ENCODE measurements at places on chromosomes 3 and 15. TPM values are rescaled to one million over a fixed set of nuclear protein-coding genes. Genes with fewer than 3 reads are reported as not detected.

Gene SOX14
- not detected for total RNA-seq

Gene TMEM44
- total RNA-seq = 8.1 TPM

Gene UMPS
- 33.4 TPM for total RNA-seq

Gene RETNLB
- not detected for total RNA-seq

Gene DISP2
- 1.5 TPM for total RNA-seq

Gene PLA2G4E
- not detected for total RNA-seq

DNA sequence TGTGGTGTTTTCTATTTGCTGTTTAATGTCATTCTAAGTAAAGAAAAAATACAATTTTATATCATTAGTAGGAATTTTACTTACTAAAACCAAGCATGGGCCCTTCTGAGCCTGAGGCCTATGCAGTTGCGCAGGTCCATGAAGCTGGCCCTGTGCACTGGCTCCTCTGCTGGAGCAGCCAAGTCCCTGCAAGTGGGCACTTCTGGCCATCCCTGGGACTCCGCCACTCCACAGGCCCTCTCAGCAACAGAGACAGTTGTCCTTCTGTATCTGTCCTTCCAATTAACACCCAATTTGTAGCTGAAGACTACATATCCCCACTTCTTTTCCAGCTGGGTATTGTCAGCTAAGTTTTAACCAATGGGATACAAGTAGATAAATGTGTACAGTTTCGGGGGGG, 49.9 kb upstream of the RYK start:
- no peak overlapping the region for H3K27ac ChIP-seq
- H3K4me1 ChIP-seq = peaks cover 1% of the 10 kb centered on the region
- H3K36me3 ChIP-seq = peaks cover 3% of the 10 kb centered on the region
- no peak overlapping the region for H3K4me3 ChIP-seq

GRCh38 chr3:84136425-84136824, 822.4 kb upstream of the CADM2 start:
- H3K4me1 ChIP-seq = no peaks in the 10 kb centered on the region
- H3K27ac ChIP-seq = no peak overlapping the region
- H3K4me3 ChIP-seq = no peak overlapping the region
- no peaks in the 10 kb centered on the region for H3K27me3 ChIP-seq

DNA sequence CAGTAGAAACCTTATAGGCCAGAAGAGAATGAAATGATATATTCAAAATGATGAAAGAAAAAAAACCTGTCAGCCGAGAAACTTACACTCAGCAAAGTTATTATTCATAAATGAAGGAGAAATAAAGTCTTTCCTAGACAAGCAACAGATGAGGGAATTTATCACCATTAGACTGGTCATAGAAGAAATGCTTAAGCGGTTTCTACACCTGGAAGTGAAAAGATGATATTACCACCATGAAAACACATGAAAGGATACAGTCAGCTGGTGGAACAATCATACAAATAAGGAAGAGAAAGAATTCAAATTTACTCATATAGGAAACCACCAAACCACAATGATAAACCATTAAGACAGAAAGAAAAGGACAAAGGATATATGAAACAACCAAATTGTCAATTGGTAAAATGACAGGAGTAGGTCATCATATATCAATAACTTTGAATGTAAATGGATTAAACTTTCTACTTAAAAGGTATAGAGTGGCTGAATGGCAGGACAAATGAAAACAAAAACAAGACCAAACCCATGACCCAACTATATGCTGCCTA, 29.9 kb upstream of the PRR23C start:
- H3K27me3 ChIP-seq = peaks cover 2% of the 10 kb centered on the region
- H3K36me3 ChIP-seq = no peaks in the 10 kb centered on the region

GRCh38 chr15:62109982-62110851, 43.4 kb downstream of the C2CD4A start:
- H3K4me3 ChIP-seq = no peak overlapping the region
- DNase-seq = no peak
- no peaks in the 10 kb centered on the region for H3K4me1 ChIP-seq
- H3K27me3 ChIP-seq = peaks cover 14% of the 10 kb centered on the region
- no peaks in the 10 kb centered on the region for H3K36me3 ChIP-seq

DNA sequence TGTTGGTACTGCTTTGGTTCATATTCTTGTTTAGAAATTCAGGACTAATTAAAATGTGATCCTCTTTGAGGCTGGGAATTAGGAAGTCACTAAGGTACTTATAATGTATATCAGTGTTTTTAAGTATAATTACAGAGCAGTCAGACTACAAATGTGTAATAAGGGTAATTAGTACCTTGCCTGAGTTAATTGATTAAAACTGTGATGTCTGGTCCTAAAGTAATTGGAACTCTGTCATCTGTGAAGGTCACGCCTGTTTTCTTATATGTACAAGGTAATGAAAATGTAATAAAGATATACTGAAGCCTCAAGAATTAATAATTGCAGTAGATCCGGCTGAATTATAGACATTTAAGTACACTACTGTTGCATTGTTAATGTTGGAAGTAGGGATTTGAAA, 32.8 kb downstream of the RIOX2 start:
- peaks cover 2% of the 10 kb centered on the region for H3K4me1 ChIP-seq
- H3K27ac ChIP-seq = no peak overlapping the region
- H3K4me3 ChIP-seq = no peak overlapping the region
- DNase-seq = no peak
- no peaks in the 10 kb centered on the region for H3K27me3 ChIP-seq

- no peaks in the 10 kb centered on the region for H3K4me1 ChIP-seq
- no peak overlapping the region for H3K27ac ChIP-seq
- DNase-seq = no peak
- H3K27me3 ChIP-seq = no peaks in the 10 kb centered on the region
- no peaks in the 10 kb centered on the region for H3K36me3 ChIP-seq
- no peak overlapping the region for H3K4me3 ChIP-seq
Observed at GRCh38 chr3:64867224-64867623, 179.4 kb upstream of the ADAMTS9 start.

DNA sequence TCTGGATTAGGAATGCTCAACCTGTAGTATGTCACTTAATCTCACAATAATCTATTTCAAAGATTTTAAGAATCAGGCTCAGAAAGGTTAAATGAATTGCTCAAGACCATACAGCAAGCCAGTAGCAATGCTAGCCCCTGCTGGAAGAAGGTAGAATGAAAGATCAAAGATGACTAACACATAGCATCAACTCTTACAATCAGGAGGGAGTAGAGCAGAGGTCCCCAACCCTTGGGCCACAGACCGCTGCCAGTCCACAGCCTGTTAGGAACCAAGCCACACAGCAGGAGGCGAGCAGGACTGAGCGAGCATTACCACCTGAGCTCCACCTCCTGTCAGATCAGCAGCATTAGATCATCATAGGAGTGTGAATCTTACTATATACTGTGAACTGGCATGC, 15.5 kb upstream of the GATM start:
- no peak for DNase-seq
- H3K4me3 ChIP-seq = no peak overlapping the region
- no peak overlapping the region for H3K27ac ChIP-seq

GRCh38 chr3:8559351-8559750, 57.7 kb downstream of the LMCD1 start:
- peaks cover 3% of the 10 kb centered on the region for H3K27me3 ChIP-seq
- H3K4me3 ChIP-seq = no peak overlapping the region
- H3K4me1 ChIP-seq = no peaks in the 10 kb centered on the region
- DNase-seq = no peak
- H3K36me3 ChIP-seq = no peaks in the 10 kb centered on the region
- no peak overlapping the region for H3K27ac ChIP-seq

DNA sequence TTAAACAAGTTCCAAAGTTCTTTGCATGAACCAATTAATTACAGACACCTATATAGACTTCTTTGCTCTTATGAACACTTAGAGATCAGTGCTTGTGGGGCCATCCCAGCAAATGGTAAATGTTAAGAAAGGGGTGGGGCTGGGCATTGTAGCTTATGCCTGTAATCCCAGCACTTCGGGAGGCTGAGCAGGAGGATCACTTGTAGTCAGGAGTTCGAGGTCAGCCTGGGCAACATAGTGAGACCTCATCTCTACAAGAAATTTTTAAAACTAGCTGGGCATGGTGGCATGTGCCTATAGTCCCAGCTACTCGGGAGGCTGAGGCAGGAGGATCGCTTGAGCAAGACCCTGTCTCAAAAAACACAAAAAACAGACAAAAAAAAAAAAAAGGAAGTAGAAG, 19.4 kb upstream of the STARD5 start:
- no peak for DNase-seq
- no peak overlapping the region for H3K4me3 ChIP-seq
- H3K27ac ChIP-seq = no peak overlapping the region
- peaks cover 1% of the 10 kb centered on the region for H3K4me1 ChIP-seq
- H3K27me3 ChIP-seq = no peaks in the 10 kb centered on the region

DNA sequence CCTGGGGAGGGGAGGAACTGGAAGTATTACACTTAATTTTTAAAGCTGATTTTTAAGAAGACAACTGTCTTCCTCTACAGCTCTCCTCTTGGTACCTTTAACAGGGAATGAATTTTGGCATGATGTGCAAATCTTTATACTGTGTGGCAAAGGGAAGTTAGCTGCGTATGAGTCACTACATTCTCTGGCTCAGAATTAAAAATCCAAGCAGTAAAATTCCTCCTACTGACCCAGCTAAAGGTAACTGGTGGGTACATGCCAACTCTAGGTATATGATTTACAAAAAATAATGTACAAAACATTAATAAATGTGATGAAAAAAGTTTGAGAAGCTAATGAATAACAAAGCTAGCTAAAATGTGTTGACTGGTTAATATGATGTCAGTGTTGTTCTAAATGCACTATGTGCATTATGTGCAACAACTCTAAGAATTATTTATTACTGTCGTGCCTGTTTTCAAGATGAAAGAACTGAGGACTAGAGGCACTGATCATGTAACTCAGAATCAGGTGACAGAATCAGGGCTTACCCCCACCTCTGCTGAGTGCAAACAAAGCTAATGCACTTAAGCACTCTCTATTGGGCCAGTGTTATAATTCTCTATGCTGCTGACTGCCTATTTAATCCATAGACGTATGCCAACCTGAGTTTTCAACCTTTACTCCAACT, 194.7 kb upstream of the CADPS start:
- no peaks in the 10 kb centered on the region for H3K36me3 ChIP-seq
- no peak overlapping the region for H3K27ac ChIP-seq
